ENCODE measurements at places on chromosomes 2 and 18.

DNA sequence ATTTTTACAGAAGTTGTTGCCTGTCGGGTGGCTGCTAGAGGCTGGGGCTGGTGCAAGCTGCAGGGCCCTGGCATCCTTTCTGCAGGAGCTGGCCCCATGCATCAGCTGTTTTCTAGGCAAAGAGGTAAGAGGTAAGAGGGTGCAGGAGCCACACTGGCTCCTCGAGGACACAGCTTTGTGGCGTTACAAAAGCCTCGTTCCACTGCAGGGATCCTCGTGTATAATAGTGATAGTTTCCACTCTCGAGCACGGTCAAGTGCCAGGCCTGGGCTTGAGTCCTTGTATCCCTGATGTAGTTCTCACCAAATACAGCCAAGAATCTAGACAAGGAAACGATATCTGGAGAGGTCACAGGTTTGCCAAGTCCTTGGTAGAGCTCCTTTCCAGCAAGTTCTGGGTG is 33.2 kb upstream of the FHOD3 start:
- no peak for DNase-seq

- DNase-seq = peak; percentile 18
These were observed 130.6 kb downstream of the AKAIN1 start for GRCh38 chr18:5066380-5066977.

- no peak for DNase-seq
These were observed 298.2 kb upstream of the CHST9 start for GRCh38 chr18:27483276-27483675.

GRCh38 chr2:190169221-190170072 is 106.9 kb upstream of the MSTN start:
- DNase-seq = no peak

DNA sequence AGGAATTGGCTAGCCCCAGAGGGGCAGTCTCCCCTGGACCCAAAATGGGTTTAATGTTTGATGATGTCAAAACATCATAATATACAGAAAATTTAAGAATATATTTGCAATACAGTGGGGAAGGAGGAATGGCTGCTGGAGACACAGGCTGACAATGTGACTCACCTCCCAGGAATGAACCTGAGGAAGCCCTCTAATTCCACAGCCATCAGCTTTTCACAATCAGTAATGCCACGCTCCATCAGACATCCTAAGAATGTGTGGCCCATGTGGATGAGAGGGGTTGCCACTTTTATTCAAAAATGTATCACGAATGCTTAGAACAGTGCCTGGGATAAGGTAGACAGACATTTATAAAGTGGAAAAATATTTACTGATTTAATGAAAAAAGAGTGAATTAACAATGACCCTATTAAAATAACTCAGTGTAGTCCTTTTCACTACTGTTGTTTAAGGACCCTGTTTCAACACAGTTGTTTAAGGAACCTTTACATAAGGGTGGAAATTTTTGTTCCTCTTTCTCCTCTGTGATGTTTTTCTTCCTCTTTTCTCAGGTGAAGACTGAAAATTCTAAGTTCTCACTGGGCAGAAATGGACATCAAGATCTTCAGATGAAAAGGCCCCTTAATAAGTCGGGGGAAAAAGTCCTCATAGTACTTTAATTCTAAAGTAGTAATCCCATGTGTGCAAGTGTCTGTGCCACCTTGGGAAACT is 17.5 kb upstream of the TMEM163 start:
- no peak for DNase-seq
